ENCODE measurements at places on chromosomes 16 and 17.
A peak's percentile ranks its signal among the peaks of the same experiment; 100 is the strongest.

GRCh38 chr16:56713794-56714193 is 16.1 kb upstream of the NUP93 start:
- no peak for DNase-seq

DNA sequence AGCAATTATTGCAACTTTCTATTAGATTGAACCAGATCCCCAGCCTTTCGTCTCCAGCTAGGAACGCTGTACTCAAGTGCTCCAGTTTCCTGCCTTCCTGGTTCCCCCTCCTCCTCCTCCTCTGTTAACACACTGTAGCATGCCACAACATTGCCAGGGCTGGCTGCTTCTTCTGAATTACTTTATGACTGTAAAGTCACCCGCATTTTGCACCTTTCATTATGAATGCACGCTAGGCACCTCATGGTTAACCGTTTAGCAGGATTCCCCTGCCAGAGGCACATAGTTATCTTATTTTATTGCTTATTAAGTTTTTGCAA is 4.5 kb downstream of the ZNF423 start:
- no peak for DNase-seq

GRCh38 chr17:31609331-31609730 is 217.9 kb downstream of the RAB11FIP4 start:
- no peak for DNase-seq

- DNase-seq = no peak
Observed at GRCh38 chr16:88102597-88102996, 151.4 kb downstream of the BANP start.

DNA sequence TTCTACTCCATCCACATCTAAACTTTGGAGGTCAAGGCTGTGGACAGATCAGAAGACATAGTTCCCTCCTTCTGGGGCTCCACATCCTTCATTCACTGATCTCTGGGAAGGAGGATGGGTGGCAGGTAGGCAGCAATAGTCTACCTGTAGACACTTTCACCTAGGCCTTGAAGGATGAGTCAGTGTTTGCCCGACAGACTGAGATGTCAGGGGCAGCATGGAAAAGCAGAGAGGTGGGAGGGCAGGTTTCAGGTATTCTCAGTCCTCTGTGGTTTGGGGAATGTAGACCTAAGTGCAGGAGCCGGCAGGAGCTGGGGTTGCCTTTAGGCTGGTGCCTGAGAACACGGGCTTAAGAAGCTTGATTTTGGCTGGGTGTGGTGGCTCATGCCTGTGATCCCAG is 171.9 kb upstream of the ZNF267 start:
- no peak for DNase-seq

GRCh38 chr16:53421248-53421647 is 13.0 kb upstream of the RBL2 start:
- DNase-seq = no peak

- no peak for DNase-seq
Observed at GRCh38 chr17:76189741-76190140, 48.7 kb upstream of the FOXJ1 start.

DNA sequence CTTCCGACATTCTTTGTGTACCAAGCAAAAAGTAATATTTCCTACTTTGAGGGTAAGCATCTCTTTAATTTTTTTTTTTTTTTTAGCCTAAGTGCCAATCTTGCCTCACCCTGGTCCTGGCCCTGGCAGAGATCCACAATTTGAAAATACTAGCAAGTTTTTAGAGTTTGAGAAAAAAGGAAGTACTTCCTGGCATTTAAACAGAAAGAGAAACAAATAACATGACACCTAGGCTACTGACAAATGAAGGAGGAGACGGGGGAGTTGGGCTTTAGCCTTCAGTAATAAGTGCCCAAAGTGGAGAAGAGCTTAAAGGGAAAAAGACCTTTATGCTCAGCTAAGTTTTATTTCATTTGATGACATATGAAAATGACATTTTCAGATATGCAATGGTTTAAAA is 92.8 kb downstream of the HS3ST3A1 start:
- no peak for DNase-seq

GRCh38 chr17:77120868-77121267 is 19.9 kb upstream of the SEC14L1 start:
- no peak for DNase-seq

DNA sequence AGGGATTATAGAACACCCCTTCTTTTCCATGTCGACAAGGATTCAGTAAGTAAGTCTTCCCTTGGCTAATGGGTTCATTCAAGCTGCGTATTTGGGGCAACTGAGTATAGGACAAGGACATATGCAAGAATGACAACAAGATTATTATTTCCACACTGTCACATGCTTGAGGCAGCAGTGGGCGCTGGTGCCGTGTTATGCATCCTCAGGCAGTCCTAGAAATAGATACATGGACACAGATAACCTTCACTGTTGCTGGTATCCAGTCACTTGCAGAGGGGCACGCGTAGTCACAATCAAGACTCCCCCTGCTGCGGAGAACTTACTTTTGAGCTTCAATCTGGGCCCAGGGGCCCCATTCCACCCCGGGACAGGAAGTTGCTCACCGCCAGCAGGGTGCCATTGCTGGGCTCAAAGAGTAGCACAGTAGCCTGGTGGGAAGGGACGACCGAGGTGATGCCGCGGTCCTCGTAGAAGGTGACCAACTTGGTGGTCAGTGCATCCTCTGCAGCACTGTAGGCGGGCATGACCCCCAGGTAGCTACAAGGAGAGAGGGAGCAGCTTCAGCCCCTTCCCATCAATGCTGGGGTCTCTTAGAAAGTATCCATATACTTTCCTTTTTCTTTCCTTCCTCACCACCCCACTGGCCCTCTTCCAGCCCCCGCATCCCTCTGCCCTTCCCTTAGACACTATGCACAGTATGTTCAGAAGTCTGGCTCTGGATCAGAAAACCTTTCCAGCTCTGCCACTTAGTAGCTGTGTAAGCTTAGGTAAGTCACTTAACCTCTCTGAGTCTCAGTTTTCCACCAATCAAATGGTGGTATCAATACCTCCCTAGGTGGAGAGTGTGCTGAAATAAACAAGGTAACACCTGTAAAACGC is 804 bp downstream of the CRYM start:
- DNase-seq = no peak

- peak; percentile 61 for DNase-seq
Observed at GRCh38 chr16:8173111-8173644, 417.1 kb downstream of the TMEM114 start.

DNA sequence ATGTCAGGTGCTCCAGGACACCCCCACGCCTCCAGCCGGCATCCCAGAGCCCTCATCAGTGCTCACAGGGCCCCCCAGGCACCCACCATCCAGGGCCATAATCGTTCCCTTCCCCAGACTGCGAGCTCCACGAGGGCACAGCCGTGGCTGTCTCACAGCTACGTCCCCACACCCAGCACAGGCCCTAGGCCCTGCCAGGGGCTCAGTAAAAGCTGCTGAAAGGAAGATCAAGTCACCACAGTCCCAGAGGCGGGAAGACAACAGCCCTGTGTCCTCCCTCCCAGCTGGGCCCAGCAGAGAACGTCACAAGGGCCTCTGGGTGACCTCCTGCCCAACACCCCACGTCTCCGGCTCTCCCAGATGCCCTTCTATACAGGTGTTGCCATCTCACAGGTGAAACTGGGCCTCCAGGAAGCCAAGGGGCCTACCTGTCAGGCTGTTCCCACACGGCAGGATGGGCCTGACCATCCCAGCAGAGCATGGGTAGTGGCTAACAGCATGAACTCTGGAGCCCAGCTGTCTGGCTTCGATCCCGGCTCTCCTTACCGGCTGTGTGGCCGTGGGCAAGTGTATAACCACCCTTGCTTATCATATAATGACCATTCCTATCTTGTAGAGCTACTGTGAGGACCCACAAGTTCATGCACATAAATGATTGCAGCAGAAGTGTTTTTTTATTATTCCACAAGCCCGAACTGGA is 17.9 kb downstream of the ARL2BP start:
- no peak for DNase-seq

- no peak for DNase-seq
Observed at GRCh38 chr17:50589095-50589705, 28.7 kb downstream of the CACNA1G start.

- DNase-seq = no peak
Observed at GRCh38 chr16:21664801-21665492, 1.2 kb downstream of the OTOA start.

DNA sequence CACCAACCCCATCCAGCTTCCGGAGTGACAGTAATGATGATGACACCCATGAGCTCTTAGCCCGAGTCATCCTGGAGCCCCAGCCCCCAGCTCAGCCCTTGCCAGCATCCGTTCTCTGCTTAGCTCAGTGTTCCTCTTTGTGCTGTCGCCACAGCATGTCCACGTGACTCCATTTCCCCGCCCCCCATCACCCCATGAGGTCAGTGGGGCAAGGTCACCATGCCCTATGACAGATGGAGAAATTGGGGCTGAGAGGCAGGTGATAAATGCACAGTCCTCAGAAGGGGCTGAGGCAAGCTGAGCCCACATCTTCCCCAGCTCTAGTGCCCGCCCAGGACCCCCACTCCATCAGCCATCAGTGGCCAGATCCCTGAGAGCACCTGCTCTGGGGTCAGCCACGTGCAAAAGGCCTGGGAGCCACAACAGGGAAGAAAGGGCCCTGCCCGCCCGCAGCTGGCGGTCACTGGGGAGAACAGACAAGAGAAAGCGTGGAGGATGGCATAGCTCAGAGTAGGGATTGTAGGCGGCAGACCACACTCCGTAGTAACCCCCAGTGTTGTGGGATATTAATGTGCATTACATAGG is 17.1 kb downstream of the ITGB4 start:
- DNase-seq = peak; percentile 29

- no peak for DNase-seq
Observed at GRCh38 chr16:12901204-12901596, 198 bp upstream of the SHISA9 start.

GRCh38 chr16:2611499-2611862 is 70.8 kb upstream of the KCTD5 start:
- DNase-seq = no peak

DNA sequence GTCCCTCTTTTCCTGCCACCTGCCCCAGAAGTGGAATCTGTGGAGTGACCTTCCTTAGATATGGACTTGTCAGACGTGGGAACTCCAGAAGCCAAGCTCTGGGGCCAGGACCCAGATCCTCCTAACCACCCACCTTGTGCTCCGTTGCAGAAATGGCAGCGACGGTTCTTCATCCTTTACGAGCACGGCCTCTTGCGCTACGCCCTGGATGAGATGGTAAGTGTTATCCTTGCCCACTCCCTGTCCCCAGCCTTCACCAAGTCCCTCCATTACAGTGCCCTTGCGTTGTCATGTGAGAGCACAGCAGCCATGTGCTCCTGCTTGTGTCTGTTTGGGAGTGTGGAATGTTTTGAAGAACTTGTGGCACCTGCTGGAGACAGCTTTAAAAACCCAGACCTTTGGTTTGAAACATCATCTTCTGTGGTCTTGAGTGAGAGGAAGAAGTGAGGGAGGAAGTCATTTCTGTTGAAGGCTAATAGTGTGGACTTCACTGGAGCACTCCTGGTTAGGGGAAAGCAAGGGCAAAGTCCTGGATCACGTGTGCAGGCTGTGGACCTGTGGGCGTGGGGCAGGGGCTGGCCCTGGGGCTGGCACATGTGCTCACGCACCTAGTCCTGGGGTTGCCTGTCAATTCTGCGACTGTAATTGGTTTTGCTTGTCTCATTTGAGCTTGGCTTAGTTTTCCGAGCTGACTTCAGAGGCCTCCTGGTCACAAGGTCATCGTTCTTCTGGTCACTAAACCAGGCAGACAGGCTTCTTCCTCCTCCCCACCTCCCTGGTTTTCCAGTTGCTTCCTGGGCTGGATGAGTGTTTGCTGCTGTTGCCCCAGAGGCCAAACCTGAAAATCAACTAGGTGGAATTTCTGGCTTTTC is 35.8 kb downstream of the MPRIP start:
- no peak for DNase-seq

GRCh38 chr16:11955713-11956123 is 9.3 kb upstream of the TNFRSF17 start:
- DNase-seq = peak; percentile 98

GRCh38 chr17:82325286-82326180 is 8.0 kb downstream of the SECTM1 start:
- no peak for DNase-seq

GRCh38 chr16:25217921-25218320 is 1.2 kb downstream of the AQP8 start:
- DNase-seq = no peak

DNA sequence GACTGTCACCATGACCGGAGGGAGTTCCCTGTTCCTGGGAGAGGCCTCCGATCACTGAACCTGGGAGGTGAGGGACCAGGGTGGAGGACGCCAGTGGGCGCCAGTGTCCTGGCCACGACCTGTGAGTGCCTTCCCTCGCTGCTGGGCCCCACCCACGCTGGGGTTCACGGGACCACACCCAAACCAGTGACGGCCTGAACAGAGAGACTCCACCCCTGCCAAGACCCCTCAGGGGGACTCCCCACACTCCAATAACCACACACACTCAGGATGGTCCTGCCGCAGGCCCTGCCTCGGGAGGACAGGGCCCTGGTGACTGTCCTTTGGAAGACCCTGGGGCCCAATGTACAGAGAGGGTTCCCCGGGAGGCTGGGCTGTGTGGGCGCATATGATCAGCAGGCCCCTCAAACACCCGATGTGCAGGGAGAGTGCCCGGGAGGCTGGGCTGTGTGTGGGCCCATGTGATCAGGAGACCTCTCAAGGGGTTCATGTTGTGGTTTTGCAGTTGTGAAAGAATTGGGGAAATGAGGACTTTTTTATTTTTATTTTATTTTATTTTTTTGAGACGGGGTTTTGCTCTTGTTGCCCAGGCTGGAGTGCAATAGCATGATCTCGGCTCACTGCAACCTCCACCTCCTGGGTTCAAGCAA is 26.6 kb downstream of the TPSD1 start:
- DNase-seq = no peak

- peak; percentile 92 for DNase-seq
Observed at GRCh38 chr16:15482068-15482747, 47.8 kb downstream of the BMERB1 start.

GRCh38 chr16:15564604-15565339 is 78.2 kb downstream of the MARF1 start:
- no peak for DNase-seq

- DNase-seq = no peak
Observed at GRCh38 chr16:57938484-57938883, 32.4 kb downstream of the CNGB1 start.

DNA sequence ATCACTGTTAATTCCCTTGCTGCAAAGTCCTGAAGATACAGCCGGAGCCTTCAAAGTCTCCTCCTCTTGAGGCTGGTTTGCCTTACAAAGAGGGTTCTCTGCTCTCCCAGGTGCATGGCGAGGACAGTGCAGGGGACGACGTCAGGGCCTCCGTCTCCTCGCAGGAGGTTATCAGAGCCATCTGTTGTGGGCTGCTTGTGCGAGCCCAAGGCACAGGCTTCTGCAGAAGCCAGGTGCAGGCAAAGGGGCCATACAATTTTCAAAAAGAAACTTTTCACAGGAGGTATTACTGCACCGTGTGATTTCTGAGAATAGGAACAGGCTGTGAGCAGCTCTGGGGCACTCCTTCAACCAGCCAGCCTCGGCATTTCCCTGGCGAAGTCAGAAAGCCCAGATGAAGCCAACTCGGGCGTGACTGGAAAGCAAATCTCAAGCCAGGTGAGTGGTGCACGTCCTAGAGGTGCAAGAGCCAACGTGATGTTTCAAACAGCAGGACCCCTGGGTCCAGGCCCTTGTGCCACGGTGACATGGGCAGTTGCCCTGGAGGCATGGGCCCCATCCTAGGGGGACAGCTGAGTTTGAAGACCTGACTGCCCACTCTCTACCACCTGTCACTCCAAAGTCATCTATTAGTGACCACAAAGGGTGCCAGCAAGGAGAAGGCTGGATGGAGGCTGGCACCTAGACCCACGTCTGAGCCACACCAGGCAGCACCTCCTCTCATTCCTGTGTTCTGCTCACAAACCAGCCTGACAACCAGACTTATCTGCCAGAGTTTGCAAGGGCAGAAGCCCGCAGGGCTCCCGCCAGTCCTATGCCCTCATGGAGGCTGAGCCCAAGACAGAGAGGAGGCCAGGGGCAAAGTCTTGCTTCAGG is 68.6 kb downstream of the SMPD3 start:
- DNase-seq = no peak
